Activated T-helper 2 cell treated with anti-CD3 and anti-CD28 coated beads, Interferon-gamma antibody, Interleukin-2, Interleukin-4, amounts not matched to agents 10 μg/mL and 5 μg/mL and 100 μg/mL, durations not matched to agents 14 hours and 24 hours and 36 hours (primary cell): ENCODE measurements at places on chromosomes 1 and 21.
A peak's percentile ranks its signal among the peaks of the same experiment; 100 is the strongest.

DNA sequence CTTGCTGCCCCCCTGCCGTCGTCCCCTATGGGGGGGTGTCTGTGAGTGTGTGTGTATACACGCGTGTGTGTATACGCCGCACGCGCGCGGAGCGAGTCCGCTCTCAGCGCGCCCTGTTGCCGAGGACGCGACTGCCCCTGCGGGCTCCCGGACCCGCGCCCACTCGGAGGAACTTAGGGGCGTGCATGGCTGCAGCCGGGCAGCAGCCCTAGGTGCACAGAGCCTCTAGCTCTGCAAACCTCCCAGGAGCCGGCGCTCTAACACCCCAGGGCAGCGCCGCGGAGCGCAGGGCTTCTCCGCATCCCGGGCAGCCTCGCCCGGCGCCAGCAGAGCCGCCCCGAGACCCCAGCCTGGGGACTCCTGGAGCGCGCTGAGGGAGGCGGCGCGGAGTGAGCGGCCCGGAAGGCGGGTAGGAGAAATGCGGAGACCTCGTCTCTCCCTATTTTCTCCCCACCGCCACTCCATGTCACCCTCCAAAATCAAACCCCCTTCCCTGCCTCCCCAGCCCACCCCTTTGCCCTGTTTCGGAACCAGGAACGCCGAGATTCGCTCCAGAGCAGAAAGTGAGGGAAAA, 574 bp downstream of the ITPKB start:
- peaks cover 39% of the 10 kb centered on the region for H3K36me3 ChIP-seq
- peak overlapping the region; percentile 92 for H3K27ac ChIP-seq
- H3K27me3 ChIP-seq, result no peaks in the 10 kb centered on the region
- peaks cover 42% of the 10 kb centered on the region for H3K4me1 ChIP-seq

- DNase-seq, result no peak
- H3K4me3 ChIP-seq, result no peak overlapping the region
- H3K27me3 ChIP-seq, result no peaks in the 10 kb centered on the region
Observed at GRCh38 chr1:18907917-18908845, 5.8 kb upstream of the ALDH4A1 start.

DNA sequence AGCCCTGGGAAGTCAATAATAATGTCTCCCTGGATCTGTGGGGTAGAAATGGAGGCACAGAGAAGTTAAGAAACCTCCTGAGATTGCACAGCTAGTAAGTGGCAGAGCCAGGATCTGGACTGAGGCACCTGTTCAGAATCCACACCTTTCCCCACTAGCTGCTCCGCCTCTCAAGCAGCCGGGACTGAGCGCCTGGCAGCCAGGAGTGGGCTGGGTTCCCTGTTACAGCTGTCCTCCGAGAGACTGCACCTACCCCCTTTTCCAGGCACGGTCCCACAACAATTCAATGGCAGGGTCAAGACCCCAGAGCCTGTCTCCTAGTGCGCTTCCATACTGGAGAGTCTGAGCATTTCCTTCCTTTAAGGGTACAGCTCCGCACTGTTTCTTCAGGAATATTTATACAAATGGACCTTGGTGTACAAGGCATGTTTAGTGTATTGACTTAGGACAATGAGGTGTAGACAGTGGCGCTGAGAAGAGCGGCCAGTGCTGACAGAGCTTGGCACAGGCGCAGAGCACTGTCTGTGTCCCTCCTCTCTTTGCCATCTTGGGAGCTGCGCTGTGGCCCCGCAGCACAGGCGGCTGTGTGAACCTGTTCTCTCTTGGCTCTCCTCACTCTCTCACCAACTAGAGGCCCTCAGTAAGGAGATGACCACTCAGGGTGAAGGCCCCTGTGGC, 24.4 kb downstream of the GRHL3 start:
- DNase-seq, result no peak
- no peak overlapping the region for H3K4me3 ChIP-seq
- no peaks in the 10 kb centered on the region for H3K4me1 ChIP-seq
- H3K27me3 ChIP-seq, result peaks cover 16% of the 10 kb centered on the region

DNA sequence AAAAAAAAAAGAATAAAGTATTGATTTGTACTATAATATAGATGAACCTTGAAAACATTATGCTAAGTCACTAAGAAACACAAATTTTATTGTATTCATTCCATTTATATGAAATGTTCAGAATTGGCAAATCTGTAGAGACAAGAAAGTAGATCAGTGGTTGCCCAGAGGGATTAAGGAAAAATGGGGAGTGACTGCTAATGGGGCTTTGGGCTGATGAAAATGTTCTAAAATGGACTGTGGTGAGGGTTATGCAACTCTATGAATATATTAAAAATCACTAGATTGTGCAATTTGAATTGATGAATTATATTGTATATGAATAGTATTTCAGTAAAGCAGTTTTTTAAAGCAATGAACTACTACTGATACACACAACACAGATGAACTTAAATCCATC, 10.0 kb downstream of the GDAP2 start:
- H3K36me3 ChIP-seq, result peaks cover 37% of the 10 kb centered on the region
- DNase-seq, result no peak
- no peak overlapping the region for H3K4me3 ChIP-seq
- no peaks in the 10 kb centered on the region for H3K27me3 ChIP-seq

GRCh38 chr1:246012341-246012740, 494.7 kb downstream of the SMYD3 start:
- no peaks in the 10 kb centered on the region for H3K4me1 ChIP-seq
- no peaks in the 10 kb centered on the region for H3K27me3 ChIP-seq
- no peaks in the 10 kb centered on the region for H3K36me3 ChIP-seq

DNA sequence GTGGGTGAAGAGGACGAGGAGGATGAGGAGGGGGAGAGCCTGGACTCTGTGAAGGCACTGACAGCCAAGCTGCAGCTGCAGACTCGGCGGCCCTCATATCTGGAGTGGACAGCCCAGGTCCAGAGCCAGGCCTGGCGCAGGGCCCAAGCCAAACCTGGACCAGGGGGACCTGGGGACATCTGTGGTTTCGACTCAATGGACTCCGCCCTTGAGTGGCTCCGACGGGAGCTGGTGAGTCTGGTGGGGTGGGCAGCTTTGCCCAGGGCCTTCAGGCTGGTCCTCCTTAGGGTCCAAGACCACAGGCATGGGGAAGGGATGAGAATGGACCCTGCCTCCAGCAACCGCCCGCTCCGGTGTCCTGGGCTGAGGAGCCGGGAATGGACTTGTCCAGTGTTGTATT, 430 bp downstream of the FAM167B start:
- H3K36me3 ChIP-seq, result peaks cover 10% of the 10 kb centered on the region
- H3K27ac ChIP-seq, result peak overlapping the region; percentile 94
- no peak for DNase-seq
- peaks cover 34% of the 10 kb centered on the region for H3K4me1 ChIP-seq
- H3K4me3 ChIP-seq, result peak overlapping the region; percentile 66
- no peaks in the 10 kb centered on the region for H3K27me3 ChIP-seq

GRCh38 chr1:190129366-190129765, 348.3 kb downstream of the BRINP3 start:
- H3K27me3 ChIP-seq, result no peaks in the 10 kb centered on the region
- DNase-seq, result no peak
- no peaks in the 10 kb centered on the region for H3K4me1 ChIP-seq

DNA sequence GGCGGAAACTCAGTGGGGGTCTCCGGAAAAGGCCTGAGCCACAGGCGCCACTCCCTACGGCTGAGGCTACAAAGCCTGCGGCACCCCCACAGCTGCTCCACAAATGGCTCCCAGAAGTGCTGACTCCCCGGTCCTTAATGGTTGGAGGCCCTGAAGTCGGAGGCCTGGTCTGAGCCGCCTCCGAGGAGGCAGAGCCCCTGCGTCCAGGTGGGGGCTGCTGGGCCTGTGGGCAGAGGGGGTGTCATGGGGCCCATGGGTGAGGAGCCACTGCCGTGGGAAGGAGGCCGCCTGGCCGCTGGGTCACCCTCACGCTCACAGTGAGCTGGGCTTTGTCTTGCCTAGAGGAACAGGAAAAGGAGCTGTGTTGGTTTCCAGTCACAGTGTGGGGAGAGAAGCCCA, 12.4 kb upstream of the COL18A1 start:
- H3K27ac ChIP-seq, result no peak overlapping the region
- no peak overlapping the region for H3K4me3 ChIP-seq
- no peak for DNase-seq
- H3K4me1 ChIP-seq, result peaks cover 1% of the 10 kb centered on the region

DNA sequence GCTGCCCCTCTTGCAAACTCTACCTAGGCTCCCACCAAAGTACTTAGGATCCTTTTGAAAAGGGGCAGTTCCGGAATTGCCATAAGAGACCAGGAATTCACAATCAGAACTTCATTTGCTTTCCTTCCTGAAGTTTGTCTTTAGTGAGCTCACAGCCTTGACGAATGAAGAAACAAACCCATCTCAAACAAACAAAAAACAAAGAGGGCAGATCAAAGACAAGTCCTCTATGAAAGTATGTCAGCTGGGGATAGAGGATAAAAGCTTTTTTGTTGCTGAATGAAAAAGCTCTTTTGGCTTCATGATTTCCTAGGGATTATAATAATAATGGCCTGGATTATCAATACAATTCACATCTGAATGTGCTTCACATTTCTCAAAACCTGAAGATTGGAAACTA, 357.9 kb upstream of the DUSP10 start:
- H3K4me1 ChIP-seq, result no peaks in the 10 kb centered on the region
- H3K27me3 ChIP-seq, result peaks cover 4% of the 10 kb centered on the region
- H3K4me3 ChIP-seq, result no peak overlapping the region
- DNase-seq, result no peak
- no peak overlapping the region for H3K27ac ChIP-seq

DNA sequence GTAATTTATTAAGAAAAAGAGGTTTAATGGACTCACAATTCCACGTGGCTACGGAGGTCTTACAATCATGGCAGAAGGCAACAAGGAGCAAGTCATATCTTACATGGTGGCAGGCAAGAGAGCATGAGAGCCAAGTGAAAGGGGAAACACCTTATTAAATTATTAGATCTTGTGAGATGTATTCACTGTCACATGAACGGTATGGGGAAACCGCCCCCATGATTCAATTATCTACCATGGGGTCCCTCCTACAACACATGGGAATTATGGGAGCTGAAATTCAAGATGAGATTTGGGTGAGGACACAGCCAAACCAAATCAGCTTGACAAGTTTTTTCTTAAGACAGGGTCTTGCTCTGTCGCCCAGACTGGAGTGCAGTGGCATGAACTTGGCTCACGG, 14.3 kb downstream of the DAP3 start:
- peaks cover 13% of the 10 kb centered on the region for H3K4me1 ChIP-seq
- H3K27ac ChIP-seq, result no peak overlapping the region
- DNase-seq, result no peak
- H3K36me3 ChIP-seq, result peaks cover 30% of the 10 kb centered on the region

DNA sequence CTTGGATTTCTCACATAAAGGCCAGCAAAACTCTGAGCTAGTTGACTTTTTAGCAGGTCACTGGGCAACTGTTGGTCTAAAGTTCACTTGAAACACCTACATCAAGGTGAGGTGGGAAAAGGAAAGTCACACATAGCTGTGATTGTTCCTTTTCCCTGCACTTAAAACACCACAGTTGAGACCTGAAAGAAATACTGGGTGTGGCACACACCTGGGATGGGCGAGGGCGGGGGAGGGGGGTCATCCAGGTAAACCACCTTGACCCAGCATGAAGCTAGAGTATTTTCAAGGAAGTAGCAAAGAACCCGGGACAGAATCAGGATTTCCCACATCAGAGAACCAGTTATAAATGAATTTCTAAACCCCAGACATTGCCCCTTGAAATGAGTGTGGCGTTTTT, 26.4 kb downstream of the ZNF697 start:
- H3K27me3 ChIP-seq, result no peaks in the 10 kb centered on the region
- H3K4me1 ChIP-seq, result peaks cover 19% of the 10 kb centered on the region
- DNase-seq, result no peak

DNA sequence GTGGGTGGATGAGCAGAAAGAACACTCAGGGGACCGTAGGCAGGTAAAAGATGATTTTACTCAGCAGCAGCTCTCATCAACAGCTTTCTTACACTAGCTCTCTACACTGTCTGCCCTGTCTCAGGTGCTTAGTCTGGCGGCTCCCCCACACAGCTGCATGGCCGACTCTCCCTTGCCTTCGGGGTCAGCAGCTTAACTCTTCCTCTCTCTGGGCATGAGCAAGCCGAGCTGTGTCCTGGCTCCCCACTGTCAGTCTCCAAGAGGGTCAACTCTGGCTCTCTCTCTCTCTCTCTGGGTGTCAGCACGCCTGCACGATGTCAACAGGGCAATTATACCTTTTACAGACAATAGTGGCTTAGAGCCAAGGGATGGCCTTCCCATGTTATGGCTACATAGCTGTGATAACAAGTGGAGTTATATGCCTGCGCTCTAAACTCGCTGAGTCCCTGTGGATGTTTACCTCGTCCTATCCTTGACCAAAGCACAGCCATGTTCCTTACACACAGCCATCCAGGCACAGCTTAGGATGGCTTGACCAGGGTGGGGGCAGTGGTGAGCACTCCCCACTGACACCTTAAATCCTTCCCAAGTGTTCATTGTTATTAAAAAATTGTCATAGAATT, 3.1 kb upstream of the BCL10 start:
- H3K4me1 ChIP-seq, result peaks cover 28% of the 10 kb centered on the region
- H3K27ac ChIP-seq, result peak overlapping the region; percentile 28
- H3K27me3 ChIP-seq, result peaks cover 23% of the 10 kb centered on the region
- peak overlapping the region; percentile 15 for H3K4me3 ChIP-seq
- DNase-seq, result no peak
- H3K36me3 ChIP-seq, result peaks cover 7% of the 10 kb centered on the region

- H3K4me1 ChIP-seq, result peaks cover 20% of the 10 kb centered on the region
- H3K36me3 ChIP-seq, result no peaks in the 10 kb centered on the region
- no peak overlapping the region for H3K27ac ChIP-seq
- no peak overlapping the region for H3K4me3 ChIP-seq
- H3K27me3 ChIP-seq, result peaks cover 35% of the 10 kb centered on the region
Observed at GRCh38 chr1:153343040-153343681, 5.5 kb downstream of the PGLYRP4 start.

GRCh38 chr1:168676029-168676812, 52.8 kb downstream of the DPT start:
- peaks cover 18% of the 10 kb centered on the region for H3K27me3 ChIP-seq
- H3K36me3 ChIP-seq, result no peaks in the 10 kb centered on the region
- no peak overlapping the region for H3K4me3 ChIP-seq
- no peak for DNase-seq

DNA sequence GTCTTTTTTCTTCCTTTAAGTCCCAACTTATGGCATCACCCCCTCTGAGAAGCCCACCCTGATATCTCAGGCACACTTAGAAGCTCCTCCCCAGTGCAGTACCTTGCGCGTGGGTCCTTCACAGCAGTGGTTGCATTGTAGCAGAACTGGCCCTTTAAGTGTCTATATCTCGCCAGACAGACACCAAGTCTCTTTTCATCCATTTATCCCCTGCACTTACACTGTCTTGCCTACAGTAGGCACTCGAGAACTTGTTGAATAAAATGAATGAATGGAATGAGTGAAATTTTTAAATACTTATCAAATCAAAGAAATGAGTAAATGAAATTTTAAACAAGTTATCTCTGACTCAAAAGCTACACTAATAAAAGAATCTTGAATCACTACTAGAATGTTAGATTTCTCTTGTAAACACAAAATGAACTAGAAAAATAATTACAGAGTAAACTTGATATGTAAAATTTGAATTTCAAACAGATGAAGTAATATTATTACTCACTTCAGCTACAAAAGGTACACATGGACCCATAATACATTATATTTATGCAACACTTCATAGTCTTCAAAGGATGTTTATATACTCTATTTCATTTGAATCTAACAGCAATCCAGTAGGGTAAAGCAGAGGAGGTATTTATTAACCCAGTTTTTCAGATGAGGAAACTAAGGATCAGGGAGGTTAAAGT, 54.7 kb upstream of the MAN1A2 start:
- DNase-seq, result no peak
- H3K36me3 ChIP-seq, result no peaks in the 10 kb centered on the region
- H3K4me3 ChIP-seq, result no peak overlapping the region
- no peaks in the 10 kb centered on the region for H3K27me3 ChIP-seq
- no peaks in the 10 kb centered on the region for H3K4me1 ChIP-seq
- H3K27ac ChIP-seq, result no peak overlapping the region
